HL-60 (cell line): ENCODE measurements at places on chromosomes 12 and 14.

GRCh38 chr12:14664434-14665023, 31.9 kb downstream of the GUCY2C start:
- peak; percentile 48 for DNase-seq

DNA sequence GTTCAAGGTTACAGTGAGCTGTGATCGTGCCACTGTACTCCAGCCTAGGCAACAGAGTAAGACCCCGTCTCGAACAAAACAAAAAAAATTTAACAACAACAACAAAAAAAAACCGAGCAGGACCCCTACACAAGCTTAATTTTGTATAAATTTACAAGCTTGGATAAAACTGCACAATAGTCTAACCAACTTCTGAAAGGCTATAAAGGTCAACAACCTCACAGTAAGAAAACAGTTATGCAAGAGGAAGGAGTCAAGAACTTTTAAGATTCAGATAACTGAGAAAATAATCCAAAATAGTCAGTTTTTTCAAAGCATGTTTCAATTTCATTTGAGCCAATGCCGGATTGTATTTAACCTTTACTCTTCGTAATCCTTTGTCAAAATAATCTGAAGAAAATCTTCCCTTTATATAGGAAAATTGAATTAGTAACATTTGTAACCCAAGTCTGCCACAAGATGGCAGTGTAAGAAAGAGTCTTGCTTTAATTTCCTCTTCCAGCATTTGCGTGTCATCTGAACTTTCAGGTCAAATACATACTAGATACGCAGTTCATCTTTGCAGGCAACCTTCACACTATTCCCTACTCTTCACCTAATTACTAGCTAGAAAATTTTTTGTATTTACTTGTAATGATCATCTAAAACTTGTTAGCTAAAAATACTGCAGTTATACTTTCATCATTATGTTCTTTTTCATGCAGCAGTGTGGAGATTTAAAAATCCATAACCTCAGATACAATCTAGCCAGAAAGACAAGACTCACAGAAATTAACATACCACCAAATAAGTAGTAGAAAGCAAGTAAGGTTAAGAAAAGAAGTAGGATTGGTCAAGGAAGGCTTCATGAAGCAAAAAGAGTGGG, 5.8 kb downstream of the CCNB1IP1 start:
- DNase-seq, result no peak

GRCh38 chr12:124040291-124040690, 67.3 kb downstream of the ZNF664 start:
- DNase-seq, result peak; percentile 34

- DNase-seq, result no peak
Observed at GRCh38 chr12:44804068-44804467, 72.0 kb downstream of the NELL2 start.

- no peak for DNase-seq
Observed at GRCh38 chr14:61973981-61974380, 211.8 kb downstream of the SNAPC1 start.

DNA sequence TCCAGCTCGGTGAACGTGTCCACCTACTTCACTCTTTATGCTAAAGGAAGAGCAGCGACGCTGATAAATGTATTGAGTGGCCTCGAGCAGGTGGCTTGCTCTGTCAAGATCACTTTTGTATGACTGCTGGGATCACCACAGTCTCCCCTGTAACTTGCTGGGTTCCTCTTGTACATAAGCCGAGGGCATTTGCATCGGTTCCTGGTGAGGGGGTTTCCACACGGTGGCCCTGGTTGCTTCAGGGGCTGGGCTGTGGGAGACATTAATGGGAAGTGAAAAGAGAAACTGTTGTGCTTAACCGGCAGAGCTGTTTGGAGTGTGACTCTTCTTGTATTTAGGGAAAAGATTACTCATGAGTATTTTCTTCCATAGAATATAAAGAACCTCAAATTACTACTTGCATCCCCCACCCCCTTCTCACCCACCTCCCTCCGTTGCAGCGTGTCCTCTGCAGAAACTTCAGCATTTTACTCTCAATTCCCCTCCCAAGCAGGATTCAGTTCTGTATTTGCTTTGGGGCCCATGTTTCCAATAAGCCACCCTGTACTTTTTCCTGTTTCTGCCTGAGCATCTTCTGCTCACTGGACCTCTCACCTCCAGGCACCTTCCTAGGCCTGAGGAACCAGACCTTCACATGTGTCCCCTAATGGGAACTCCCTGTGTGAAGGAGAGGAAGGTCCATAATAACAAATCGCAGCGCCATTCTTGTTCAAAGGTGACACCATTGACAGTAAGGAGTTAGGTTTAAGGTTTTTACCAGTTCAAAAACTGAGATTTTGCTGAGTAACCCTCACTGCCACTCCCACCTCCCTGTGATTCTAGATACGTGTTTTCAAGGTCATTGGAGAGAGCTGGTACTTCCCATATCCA, 187.0 kb downstream of the ETV6 start:
- DNase-seq, result peak; percentile 63

DNA sequence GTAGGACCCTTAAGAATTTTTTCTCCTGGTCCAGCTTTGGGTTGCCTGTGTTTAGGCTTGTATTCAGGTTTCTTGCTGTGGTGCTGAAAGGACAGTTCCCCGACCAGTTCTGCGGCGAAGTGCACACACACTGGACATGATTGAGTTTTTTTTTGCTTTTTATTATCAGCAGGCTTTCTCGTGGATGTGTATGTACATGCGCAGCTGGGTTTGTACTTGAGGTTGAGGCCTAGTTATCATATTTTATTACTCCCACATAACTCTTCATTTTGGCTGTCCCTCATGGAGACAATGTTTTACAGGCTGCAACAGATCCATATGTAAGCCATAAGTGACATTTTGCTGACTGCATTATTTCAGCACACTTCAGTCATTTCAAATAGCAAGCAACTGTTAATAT, 2.5 kb downstream of the SCN8A start:
- no peak for DNase-seq

DNA sequence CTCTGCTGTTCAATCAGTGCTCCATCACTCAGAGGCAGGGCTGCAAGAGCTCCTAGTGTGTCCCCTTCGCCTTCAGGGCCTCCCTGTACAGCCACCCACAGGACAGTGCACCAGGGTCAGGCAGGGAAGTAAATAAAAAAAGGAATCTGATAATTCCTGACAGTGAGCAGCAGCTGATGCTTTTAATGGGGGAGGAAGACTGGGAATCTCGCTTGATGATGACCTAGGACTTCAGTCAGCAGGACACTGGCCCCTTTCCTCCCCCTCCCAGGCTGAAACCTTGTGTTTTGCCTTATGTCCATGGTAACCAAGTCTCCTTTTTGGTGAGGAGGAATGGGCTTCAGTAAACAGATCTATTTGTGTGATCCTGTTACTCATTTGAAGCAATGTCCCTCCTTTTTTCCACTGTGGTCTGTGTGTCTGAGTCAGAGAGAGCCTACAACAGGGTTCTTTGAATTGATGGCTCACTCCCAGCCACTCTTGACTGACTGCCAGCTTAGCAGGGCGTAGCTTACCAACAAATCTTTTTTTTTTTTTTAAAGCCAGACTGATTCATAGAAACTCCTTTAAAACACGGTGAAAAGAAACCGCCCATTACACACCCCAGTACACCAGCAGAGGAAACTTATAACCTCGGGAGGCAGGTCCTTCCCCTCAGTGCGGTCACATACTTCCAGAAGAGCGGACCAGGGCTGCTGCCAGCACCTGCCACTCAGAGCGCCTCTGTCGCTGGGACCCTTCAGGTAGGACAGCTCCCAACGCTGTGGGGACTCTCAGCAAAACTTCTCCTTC, at the start of gene EMP1:
TSS of gene EMP1 (plus strand) at position 597 of the 792 bp plus-strand sequence. CDS start 14,785 bp downstream, outside the sequence.
- peak; percentile 44 for DNase-seq

- no peak for DNase-seq
Observed at GRCh38 chr14:33057585-33057984, 118.9 kb downstream of the NPAS3 start.

- no peak for DNase-seq
Observed at GRCh38 chr12:131831635-131832041, 3.4 kb downstream of the MMP17 start.

DNA sequence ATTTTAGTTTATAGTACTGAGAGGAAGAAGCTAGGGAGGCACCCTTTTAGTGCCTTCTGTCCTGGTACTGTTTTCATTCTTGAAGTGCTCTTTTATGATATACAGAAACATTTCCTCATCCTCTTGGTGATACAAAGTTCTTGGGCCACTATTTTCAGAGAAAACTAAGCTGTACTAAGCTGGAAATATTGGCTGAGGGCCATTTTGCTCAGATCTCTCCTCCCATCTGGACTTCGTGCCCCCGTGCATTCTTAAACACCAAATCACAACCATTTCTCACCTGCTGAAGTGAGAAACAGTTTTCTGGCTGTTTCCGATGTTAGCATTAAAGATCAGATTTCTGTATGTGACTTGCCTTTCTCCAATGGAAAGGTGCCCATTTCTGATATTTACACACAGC, 158.9 kb downstream of the FBXL14 start:
- no peak for DNase-seq

DNA sequence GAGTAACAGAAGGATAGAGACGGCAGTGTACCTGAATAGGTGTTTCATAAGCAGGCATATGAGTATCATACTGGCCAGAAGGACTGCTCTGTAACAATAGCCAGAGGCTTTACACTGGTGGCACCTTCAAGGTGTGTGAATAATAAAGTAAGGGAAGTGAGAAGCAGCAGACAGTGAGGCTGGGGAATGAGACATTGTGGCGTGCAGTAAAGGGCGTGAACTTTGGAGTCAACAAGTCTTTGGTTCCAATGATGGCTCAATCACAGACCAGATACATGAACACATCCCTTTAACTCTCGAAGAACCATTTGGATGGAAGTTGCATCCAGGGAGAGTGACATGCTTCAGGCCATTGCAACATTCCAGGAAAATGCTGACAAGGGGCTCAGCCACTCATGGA, 32.0 kb upstream of the CCND2 start:
- peak; percentile 26 for DNase-seq

DNA sequence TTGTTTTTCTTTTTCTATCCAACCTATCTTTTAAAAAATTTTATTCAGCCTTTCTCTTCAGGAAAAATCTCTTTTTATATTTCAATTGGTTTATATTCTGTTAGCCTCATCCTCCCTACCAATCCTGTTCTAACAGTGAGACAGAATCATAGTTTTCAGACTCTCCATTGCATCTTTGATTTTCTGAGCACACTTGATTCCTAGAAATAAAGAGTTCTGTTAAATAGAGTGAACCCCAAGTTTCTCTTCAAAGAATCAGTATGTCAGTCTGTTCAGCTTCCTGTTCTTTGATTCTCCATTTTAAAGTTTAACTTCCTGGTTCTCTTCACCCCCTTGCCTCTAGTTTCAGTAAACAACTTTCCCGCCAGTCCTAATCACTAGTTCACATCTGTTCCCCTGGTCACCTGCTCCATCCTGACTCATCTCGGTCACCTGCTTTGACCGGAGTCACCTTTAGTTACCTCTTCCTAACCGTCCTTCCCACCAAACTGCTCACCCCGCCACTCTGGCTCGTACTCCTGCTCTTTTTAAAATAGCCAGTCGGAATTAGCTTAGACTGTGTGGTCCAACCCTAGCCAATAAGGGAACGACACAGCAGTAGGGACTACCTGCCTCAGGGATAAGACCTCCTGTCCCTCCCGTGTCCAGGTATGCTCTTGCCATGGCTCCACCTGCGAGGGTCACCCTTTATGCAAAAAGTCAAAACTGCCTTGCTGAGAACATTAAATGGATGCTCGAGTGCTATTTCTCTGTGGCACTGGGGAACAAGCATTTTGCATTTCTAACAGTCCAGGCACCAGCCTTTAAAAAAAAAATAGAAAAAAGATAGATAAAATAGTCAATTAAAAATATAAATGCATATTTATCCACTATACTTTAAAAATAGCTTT, 48.4 kb downstream of the DDX51 start:
- DNase-seq, result no peak

GRCh38 chr14:101461891-101462290, 99.4 kb upstream of the DIO3 start:
- DNase-seq, result no peak

DNA sequence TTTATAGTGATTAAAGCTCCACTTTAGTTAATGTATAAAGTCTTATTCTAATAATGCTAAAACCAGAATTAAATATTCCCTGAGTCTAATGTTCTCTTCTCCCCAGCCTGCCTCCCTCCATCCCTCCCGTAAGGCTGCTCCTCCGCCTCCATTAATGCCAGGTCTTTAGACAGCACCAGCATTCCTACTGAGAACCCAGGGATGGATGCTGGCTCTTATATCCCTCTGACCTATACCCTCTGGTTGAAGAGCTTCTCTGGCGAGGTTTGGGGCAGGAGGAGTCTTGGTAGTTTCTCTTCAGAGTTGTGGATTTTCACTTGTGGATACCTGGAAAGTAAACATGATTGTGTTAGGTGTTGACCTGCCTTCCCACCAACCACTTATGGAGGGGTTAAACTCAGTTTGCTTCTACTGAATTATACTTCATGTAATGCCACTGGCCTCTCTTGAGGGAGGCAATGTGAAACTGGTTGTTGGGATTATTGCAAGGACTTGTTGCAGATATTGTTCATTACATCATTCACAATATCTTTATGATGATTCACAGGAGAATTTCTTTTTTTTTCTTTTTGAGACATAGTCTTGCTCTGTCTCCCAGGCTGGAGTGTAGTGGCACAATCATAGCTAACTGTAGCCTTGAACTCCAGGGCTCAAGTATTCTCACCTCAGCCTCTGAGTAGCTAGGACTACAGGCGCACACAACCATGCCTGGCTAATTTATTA, 11.1 kb upstream of the SMAGP start:
- no peak for DNase-seq

GRCh38 chr12:40336573-40337199, 111.9 kb downstream of the LRRK2 start:
- no peak for DNase-seq

GRCh38 chr12:95202691-95203486, 14.4 kb downstream of the FGD6 start:
- no peak for DNase-seq
